ENCODE measurements at places on chromosomes 5 and 9.

GRCh38 chr5:153116916-153117315 lies 373.6 kb upstream of the GRIA1 start:
- no peak for DNase-seq

- DNase-seq = no peak
Observed at GRCh38 chr5:159095866-159096242, 3.9 kb downstream of the EBF1 start.

DNA sequence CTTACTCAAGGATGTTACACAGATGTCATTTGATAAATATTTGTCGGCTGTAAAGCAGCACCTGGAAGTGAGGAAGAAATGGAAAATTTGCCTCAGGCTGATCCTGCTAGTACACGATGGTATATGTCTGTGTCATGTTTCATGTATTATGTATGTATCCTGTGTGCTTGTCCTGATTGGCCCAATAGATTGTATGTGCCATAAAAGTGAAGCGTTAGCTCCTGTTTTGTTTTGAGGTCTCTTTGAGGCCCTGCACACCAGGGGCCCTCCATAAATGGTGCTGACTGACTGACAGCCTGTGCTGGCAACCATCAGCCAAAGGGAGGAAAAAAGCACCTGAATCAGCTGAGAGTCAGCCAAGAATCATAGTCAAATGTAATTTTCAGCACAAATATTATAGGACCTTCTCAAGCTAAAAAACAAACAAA lies 11.8 kb upstream of the LNPEP start:
- DNase-seq = no peak

GRCh38 chr9:35909687-35910612 lies 660 bp downstream of the SPAAR start:
- no peak for DNase-seq

DNA sequence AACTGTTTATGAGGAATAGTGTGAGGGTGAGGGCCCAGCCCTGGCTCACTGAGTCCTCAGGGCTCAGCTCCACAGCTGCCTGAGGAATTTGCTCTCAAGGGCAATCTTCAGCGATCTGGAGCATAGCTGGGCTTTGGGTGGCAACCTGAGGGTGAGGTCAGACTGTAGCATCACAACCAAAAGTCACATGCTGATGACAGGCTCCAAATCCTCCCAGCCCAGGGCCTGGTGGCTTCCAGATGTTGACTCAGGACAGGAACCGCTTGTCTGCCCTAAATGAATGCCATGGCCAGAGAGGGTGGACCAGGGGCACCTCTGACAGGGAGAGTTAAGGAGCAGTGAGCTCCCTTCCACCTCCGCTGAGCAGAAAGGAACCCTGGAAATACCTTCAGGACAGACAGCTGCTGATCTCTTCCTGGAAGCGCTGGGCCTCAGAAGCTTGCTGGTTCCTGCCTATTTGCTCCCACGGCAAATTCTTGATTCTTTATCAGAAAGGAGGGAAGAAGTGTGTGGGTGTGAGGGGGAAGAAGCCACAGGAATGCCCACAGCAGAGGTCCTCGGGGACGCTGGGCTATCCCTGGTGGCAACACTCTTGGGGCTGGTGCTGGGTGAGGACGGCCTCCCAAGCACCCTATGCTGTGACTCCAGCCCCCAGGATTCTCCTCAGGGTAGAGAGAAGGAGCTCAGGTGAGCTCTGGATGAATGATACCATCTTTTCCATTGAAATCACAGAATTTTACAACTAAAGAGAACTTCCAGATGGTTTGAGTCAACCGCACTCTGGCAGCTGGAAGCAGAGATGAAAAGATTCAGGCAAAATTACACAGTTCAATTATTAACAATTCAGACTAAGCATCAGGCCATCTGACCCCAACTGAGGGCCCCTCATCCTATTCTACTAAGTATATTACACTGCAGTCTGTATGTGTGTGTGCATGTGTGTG lies 13.8 kb upstream of the CTSL start:
- DNase-seq = no peak

- no peak for DNase-seq
Observed at GRCh38 chr5:140044041-140044440, 942 bp upstream of the NRG2 start.

DNA sequence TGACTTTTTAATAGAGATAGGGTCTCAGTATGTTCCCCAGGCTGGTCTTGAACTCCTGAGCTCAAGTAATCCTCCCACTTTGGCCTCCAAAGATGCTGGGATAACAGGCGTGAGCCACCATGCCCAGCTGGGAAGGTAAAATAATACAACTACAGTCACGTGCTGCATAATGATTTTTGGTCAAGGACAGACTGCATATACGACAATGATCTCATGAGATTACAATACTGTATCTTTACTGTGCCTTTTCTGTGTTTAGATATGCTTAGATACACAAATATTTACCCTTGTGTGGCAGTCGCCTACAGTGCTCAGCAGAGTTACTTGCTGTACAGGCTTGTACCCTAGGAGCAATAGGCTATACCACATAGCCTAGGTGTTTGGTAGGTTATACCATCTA lies 14.2 kb upstream of the IRF1 start:
- no peak for DNase-seq

DNA sequence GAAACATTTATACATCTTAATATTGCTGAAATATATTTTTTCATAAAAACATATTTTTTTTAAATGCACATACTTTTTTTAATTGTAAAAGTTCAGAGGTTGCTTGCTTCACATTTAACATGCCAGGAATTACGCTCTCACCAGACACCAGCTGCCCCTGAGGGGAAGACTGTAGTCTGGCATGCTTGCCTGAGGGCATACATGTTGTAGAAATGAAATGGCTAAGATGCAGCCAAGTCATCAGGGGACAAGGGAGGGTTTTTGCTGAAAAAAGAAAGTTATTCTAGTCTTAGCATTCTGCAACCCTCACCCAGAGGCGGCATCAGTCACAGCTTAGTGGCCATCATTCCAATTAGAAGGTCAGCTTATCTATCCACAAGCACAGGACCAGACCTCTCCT lies 426.7 kb upstream of the FTMT start:
- no peak for DNase-seq

DNA sequence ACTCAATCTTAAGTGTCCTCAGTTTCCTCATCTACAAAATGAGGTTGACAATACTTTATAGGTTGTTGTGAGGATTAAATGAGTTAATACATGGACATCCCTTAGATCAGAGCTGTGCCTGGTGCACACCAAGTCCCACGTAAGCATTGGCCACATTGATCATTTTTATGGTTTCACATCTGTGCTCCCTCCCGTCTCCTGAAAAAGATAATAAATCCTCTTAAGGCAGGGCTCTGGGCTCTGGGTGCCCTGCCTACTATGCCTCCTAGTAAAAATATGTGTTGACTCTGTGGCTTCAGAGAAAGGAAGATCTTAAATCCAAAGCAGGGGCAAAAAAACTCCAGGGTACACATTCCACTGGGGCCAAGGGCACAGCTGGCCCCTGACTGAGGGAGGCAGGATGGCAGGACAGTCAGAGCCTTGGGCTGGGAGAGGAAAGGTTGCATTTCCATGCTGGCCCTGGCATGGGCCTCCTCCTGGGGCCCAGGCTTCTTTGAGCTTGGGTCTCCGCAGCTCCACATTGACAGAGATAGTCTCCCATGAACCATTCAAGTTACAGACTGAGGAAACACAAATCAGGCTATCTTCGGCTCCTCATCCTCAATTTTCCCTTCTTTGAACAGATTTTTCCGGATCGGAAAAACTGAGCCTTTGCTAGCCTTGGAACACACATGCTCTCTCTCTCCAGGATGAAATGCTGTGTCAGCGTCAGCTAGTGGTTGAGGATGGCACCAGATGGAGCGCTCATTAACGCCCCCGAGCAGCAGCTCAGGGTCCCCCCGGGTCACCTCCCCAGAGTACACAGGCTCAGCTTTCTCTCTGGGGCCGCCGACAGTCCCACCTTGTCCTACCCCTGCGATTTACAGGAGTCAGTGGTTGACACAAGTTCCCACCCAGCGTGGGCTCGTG lies 22.4 kb upstream of the KIF12 start:
- no peak for DNase-seq

GRCh38 chr5:131230406-131230805 lies 33.4 kb upstream of the CDC42SE2 start:
- no peak for DNase-seq

- no peak for DNase-seq
Observed at GRCh38 chr9:88418715-88419540, 30.7 kb downstream of the SPIN1 start.
